ENCODE measurements at places on chromosomes 3 and 15.

- DNase-seq, result no peak
Measured at GRCh38 chr3:146169891-146170290, 8.9 kb upstream of the PLOD2 start.

DNA sequence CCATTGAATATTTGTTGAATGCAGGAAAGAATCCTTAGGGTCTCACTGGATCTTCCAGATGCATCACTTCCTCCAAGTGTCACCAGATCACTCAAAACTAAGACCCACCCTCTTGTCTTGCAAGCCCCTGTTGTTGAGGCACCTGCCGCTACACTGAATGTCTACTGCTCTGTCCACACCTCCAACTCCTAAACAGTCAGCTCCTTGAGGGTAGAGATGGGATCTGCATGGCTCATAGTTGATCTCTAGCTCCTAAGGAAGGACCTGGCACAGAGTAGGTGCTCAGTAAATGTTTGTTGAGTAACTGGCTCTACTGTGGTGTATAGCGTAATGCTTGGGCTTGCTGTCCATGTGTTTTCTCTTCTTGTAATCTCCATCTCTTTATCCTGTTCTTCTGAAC lies 8.8 kb downstream of the SLC6A20 start:
- DNase-seq, result no peak

GRCh38 chr15:79886124-79886523 lies 10.7 kb downstream of the MTHFS start:
- no peak for DNase-seq

DNA sequence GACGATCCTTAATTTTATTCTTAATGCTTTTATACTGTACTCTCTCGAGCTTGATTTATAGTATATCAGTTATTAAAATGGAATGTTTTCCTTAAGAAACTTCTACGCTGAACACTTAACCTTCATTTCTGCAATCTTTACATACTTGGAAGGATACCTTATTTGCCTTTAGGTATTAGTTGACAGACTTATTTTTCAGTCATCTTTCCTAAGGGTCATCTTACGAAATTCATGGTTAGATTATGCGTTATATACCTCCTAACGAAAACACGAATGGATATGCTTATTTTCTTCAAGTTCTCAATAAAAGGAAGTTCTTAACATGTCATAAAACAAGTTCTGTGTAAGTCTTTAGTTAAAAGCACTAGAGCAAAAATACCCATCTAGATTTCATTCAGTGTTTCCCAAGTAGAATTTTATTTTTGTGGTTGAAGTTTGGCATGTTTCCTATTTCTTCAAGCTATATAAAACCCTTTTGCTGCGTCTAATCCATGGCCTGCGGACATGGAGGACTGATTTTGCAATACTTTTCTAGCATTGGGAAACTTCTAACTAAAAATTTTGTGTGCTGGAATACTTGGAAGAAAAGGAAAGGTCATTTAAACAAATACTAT lies 231.3 kb downstream of the TP63 start:
- peak; percentile 34 for DNase-seq

GRCh38 chr3:25820366-25820765 lies 30.5 kb downstream of the OXSM start:
- DNase-seq, result peak; percentile 91

DNA sequence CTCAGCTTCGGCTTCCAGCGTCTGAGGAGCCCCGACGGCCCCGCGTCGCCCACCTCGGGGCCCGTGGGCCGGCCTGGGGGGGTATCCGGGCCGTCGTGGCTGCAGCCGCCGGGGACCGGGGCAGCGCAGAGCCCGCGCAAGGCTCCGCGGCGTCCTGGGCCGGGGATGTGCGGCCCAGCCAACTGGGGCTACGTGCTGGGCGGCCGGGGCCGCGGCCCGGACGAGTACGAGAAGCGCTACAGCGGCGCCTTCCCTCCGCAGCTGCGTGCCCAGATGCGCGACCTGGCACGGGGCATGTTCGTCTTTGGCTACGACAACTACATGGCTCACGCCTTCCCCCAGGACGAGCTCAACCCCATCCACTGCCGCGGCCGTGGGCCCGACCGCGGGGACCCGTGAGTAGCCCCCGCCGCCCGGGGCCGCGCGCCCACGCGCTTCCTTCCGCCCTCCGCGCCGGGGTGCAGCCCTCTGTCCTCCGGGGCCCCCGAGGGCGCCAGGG lies 462 bp downstream of the EDEM1 start:
- no peak for DNase-seq

- DNase-seq, result no peak
Measured at GRCh38 chr15:31202953-31203352, 101.4 kb upstream of the TRPM1 start.

- DNase-seq, result no peak
Measured at GRCh38 chr3:57948080-57948671, 60.0 kb upstream of the FLNB start.

DNA sequence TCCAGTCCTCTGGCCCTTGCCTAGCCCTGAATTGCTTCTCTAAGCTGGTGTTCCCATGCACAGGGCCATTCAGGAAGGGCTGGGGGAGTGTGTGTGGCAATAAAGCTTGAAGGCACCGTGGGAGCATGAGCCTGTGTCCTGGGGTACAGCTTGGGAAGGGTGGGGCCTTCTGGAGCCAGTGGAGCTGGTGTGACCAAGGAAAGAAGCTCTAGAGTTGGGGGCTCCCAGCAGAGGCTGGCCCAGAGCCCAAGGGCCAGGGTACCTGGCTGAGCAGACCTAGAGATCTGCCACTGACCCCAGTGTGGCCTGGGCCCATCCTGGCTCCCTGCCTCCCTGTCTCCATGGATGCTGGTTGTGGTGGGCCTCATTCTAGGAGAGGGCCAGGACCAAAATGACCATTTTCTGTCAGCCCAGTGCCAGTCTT lies 8.1 kb downstream of the ABTB1 start:
- no peak for DNase-seq

- DNase-seq, result no peak
Measured at GRCh38 chr15:59256482-59256881, 49.8 kb downstream of the LDHAL6B start.

GRCh38 chr3:32274306-32274705 lies 35.8 kb downstream of the CMTM8 start:
- no peak for DNase-seq

DNA sequence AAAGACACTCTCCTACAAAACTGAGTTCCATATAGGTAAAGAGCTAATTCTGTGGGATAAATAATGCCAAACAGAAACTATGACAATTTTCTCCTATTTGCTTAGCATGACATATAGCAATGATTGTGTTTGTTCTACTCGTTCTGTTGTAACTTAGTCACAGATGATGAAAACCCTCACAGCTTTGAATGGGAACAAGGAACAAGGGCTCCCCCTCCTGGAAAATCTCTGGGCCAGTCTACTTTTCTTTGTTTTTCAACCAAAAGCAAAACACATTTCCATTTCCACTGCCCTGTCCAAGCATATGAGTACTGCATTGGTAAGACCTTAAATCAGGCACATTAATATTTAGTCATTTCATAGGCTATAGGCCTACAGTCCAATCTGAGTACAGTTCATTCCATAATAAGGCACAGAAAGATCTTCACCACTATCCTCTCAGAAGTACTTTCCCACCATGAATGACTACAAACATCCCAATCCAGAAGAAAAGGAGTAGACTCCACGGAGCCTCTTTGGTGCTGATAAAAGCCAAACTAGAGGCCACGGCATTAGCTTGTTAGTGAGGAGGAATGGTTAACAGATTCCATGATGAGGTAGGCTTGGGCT lies 67.1 kb downstream of the ATP8B4 start:
- DNase-seq, result peak; percentile 52

DNA sequence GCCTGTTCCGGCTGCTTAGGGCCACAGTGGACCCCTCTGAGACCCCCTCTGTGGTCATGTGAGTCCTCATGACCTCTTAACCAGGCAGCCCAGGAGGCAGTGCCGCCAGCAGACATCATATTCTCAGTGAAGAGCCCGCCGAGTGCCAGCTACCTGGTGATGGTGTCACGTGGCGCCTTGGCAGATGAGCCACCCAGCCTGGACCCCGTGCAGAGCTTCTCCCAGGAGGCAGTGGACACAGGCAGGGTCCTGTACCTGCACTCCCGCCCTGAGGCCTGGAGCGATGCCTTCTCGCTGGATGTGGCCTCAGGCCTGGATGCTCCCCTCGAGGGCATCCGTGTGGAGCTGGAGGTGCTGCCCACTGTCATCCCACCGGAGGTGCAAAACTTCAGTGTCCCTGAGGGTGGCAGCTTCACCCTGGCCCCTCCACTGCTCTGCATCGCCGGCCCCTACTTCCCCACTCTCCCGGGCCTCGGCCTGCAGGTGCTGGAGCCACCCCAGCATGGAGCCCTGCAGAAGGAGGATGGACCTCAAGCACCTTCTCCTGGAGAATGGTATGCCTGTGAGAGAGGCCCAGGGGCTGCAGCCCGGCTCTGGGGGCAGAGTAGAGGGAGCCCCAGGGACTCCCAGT lies 176.1 kb downstream of the TBC1D2B start:
- DNase-seq, result no peak

- no peak for DNase-seq
Measured at GRCh38 chr3:7396534-7396933, 535.6 kb downstream of the GRM7 start.

GRCh38 chr3:183980403-183980802 lies 37.3 kb downstream of the ABCC5 start:
- DNase-seq, result no peak

Data from AG04449 (cell line).